ENCODE measurements at places on chromosomes 7 and 10.

GRCh38 chr10:30558411-30558810 is 71.1 kb downstream of the LYZL2 start:
- DNase-seq: no peak

DNA sequence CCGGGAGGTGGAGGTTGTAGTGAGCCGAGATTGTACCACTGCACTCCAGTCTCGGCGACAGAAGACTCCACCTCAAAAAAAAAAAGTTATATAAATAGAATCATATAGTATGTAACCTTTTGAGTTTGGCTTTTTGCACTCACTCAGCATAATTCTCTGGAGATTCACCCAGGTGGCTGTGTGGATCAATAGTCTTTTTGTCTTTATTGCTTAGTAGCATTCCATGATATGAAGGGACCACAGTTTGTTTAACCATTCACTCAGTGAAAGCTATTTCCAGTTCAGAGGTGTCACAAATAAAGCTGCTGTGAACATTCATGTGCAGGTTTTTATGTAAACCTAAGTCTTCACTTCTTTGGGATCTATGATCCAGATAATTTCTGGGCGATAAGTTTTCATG is 167.7 kb downstream of the PKD1L1 start:
- no peak for DNase-seq

- DNase-seq: no peak
These were observed 39.0 kb upstream of the SLC16A12 start for GRCh38 chr10:89574368-89574767.

DNA sequence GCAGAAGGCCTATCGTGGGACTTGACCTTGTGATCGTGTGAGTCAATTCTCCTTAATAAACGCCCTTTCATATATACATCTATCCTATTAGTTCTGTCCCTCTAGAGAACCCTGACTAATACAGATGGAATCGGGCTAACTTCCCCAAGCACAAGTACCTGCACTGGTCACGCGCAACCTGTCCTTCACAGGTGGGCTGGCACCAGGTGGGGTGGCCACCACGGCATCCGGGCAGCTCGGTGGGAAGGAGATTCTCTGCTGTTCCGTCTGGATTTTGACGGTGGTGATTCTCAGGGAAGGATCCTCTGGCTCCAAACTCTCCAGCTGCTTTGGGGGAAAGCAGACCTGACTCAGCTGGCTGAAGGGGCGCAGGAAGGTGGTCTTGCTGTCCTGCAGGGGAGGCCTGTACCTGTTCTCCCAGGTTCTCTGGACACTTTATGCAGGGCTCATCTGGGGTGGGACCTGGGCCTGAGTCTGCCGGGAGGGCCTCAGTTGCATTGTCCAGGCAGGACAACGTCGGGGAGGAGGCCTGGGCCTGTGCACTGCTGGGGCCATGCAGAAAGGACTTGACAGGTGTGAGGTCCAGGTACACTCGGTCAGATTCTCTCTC is 61.1 kb downstream of the VWA2 start:
- DNase-seq: no peak

- DNase-seq: no peak
These were observed 333.9 kb downstream of the AUTS2 start for GRCh38 chr7:69932034-69932628.
